Bronchial epithelial cell (primary cell): ENCODE measurements at places on chromosomes 16 and 17.

GRCh38 chr17:9432934-9433421 lies 142.6 kb downstream of the STX8 start:
- no peak for DNase-seq

DNA sequence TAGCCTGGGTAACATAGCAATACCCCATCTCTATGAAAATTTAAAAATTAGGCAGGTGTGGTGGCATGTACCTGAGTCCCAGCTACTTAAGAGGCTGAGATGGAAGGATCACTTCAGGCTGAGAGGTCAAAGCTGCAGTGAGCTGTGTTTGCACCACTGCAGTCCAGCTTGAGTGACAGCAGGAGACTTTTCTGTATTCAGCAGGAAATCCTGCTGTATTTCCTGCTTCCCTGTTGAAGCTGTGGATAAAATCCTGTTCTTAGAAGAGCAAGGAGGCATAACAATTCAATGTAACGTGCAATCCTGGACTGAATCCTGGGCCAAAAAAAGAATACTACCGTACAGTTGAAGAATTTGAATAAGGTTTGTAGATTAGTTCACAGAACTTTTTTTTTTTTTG lies 62.2 kb downstream of the FBXL20 start:
- DNase-seq, result no peak

DNA sequence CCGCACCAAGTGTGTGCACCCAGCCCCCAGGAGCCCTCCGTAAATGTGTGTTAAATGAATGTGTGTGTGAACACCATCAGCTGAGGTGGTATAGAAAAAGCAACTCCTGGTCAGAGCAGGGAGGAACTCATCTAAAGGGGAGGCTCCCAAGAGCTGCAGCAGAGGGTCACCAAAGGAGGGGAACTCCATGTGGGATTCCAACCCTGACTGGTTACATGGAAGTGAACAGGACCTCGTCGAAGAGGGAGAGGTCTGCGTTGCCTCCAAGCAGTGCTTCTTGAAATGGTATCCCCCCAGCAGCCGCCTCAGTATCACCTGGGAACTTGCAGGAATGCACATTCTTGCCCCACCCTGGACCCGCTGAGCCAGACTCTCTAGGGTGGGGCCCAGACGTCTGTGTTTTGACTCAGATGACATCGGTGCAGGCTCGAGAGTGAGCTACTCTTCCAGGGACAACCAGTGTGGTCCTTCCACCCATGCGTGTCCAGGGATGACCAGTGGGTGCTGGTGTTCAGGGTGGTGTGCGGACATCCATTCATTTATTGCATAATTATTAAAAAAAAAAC lies 30.8 kb downstream of the ADCY9 start:
- DNase-seq, result peak; percentile 49

GRCh38 chr17:57632294-57632693 lies 112.8 kb downstream of the CCDC182 start:
- DNase-seq, result no peak

- peak; percentile 50 for DNase-seq
Measured at GRCh38 chr16:11783319-11784037, 13.6 kb downstream of the ZC3H7A start.

DNA sequence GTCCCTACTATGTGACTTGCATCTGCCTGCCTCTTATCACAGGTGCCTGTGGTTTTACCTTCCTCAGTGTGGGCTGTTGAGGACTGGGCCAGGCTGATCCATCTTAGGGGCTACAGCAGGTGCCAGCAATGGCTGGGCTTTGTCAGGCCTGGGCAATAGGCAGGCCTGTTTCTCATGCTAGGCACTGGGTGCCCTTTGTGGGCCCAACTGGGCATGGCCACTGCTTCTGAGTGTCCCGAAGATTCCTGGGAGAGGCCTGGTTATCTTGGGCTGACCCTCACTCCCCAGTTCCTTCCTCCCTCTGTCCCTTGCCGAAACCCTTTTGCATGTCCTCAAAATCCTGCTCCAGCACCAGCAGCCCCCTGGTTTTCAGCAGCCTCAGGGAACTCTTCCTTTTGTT lies 1024.9 kb downstream of the KCNJ18 start:
- no peak for DNase-seq

- DNase-seq, result no peak
Measured at GRCh38 chr17:48575673-48576478, 2.3 kb downstream of the HOXB4 start.

DNA sequence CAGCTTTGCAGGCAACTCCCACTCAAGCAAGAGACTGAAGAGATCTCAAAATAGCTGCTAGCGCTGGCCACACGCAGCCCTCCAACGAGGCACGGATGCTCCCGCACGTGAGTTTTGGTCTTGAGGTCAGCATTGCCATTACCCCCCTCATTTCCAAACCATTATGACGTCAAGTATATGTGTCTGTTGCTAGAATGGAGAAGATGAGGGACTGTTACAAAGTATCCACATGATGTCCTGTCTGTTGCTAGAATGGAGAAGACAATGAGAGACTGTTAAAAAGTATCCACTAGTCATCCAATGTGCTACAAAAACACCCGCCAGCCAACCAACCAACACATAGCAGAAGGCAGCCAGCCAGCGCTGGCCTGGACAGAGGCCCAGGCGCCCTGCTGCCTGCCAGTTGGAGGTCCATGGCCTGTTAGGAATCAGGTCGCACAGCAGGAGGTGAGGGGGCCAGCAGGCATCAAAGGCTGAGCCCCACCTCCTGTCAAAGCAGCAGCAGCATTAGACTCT lies 24.8 kb downstream of the KLHDC4 start:
- no peak for DNase-seq

GRCh38 chr17:64994781-64995538 lies 61.6 kb downstream of the GNA13 start:
- no peak for DNase-seq

DNA sequence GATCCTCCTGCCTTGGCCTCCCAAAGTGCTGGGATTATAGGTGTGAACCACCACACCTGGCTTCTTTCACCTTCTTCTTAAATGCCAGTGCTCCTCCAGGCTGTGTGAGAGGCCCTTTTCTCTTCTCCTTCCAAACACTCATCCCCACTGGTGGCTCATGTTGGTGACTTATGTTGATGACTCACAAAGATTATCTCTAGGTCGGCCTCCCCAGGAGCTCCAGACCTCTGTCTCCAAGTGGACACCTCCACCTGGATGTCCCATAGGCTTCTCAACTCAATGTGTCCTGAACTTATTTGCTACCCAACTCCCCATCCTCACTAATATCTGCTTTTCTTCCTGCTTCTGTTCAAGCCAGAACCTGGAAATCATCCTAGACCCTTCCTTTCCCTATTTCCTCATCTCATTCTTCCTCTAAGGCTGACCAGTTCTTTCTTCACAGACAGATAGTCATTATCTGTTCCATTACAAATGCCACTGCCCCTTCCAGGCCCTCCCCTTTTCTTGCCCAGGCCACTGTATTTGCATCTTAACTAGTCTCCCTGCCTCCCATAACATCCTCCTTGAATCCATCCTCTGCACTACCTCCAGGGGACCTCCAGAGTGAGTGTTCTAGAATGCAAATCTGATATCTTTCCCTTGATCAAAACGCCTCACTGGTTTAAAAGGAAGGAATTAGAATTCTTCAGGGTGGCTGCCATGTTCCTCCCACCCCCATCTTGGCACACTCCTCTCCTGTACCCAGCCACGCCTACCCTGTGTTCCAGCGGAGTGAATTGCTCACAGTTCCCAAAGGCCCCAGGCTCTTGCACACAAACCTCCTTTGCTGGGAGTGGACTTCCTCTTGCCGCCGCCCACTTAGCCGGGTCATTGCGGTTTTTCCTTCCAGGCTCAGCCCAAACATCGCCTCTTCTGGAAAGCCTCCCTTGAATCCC lies 34.8 kb upstream of the FBXO47 start:
- DNase-seq, result peak; percentile 83

GRCh38 chr16:21634216-21634615 lies 18.2 kb downstream of the IGSF6 start:
- DNase-seq, result peak; percentile 19

DNA sequence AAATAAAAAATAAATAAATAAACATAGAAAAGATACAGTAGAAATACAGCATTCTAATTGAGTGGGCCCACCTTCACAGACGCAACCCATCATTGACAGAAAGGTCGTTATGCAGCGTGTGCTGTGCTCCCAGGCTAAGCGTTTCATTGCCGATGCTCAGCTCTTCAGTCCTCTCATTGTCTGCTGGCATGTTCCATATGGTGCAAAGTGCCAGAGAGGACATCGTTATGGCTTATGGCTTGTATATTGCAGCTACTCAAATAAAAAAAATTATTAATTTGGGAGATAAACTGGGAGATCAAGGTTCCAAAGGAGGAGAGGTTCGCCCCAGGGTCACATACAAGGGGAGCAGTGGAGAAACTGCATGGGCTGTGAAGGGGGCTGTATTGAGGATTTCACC lies 11.3 kb upstream of the UBALD2 start:
- DNase-seq, result no peak

DNA sequence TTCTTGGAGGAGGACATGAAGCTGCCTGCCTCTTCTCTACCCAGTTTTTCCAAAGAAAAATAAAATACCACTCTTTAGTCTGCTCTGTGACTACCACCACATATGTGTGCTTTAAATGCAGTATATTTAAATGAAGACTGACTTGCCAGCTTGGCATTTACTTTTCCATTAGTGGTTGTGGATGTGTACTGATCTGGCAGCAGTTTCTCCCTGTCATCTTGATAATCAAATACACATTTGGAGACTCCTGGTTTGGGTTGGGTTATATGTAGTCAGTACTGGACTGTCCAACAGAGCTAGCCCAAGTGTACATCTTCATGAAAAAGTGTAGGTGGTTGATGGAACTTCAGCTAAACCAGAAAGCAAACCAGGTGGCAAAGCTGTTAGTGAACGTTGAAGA lies 19.9 kb downstream of the COX10 start:
- no peak for DNase-seq

- DNase-seq, result peak; percentile 78
Measured at GRCh38 chr16:19203374-19203966, 35.4 kb downstream of the SYT17 start.

DNA sequence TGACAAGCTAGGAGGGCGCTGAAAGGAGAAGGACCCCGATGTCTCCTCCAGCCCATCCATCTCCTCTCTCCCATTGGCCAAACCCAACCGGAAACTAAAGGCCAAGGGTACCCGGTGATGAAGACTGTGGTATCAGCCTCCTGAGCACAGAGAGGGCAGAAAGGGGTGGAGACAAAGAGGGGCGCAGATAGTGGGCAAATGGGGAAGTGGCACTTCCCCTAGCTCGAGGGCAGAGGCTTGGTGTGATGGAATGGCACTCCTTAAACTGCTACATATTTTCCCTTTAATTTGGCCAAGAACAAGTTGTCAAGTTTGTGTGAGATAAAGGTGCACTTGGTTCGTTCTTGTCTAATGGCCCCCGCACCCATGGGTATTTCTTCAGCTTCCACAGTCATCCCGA lies 27.8 kb downstream of the IL4R start:
- DNase-seq, result no peak

DNA sequence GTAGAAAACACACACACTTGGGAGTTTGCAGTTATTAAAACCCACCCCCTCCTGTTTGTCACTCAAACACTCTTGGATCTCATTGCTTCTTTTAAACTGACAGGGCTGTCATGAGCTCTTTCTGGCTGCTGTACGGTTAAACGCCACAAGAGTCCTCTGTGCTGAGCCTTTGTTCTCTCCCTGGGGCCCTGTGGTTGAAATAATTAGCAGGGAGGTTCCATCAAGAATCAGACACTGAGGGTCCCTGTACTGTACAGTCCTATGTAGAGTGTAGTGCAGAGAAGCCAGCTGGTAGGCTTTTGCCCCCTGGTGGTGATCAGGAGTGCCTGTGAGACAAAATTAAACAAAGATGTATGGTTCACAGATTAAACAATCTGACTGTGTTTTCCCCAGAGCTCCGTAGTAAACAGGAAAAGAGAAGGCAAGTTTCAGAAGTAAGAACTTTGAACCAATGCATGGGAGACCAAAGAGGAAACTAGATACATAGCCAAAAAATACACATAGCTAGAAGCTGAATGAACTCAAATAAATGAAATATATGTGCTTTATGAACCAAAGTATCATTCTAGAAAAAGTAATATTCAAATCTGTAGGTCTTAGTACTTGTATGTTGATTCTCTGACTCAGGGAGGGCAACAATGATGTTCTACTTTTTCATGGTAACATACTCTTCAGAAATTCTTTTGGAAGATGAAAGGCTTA lies 1.4 kb upstream of the SSH2 start:
- peak; percentile 71 for DNase-seq

GRCh38 chr17:65472666-65473309 lies 88.7 kb downstream of the AXIN2 start:
- no peak for DNase-seq

DNA sequence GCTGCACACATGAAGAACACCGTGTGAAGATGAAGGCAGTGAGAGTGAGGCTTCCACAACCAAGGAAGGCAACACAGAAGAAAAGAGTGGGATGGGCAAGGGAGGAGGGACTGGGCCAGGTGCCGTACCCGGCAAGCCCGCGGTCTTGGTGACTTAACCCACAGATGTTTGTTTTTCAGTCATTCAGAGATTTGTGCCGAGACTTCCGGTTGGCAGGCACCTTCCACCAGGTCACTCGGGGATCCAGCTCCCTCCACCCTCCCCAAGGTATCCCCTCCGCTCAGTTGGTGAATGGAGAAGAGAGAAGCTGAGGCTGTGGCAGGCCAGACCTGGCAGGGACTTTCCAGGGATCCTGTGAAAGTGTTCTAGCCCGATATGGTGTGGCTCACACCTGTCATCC lies 4.9 kb upstream of the KREMEN2 start:
- no peak for DNase-seq

DNA sequence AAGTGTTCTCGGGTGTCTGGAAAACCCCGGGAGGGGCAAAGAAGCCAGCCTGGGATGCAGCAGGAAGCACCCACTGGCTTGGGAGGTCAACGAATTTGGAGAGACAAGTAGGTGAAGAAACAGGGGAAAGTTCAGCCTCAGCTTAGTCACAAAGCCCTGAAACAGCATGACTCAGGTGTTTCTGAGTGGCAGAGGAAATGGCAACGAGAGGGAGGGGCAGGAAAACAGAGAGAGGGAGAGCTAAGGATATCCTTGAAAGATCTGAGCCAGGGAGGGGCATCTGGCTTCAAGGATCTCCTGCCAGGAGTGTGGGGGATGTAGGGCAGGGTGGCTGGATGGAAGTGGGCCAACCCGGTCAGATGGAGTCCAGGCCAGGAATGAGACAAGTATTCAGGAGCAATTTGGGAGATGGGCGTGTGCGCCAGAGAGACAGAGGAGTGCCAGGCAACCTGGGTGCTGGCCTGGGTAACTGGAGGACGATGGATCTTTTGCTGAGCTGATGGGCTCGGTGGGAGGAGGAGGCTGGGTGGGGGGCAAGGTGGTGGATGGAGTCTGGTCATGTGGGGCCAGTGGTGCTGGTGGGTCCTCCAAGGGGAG lies 27.2 kb downstream of the ABCC3 start:
- DNase-seq, result peak; percentile 96

GRCh38 chr17:2841606-2842005 lies 45.4 kb downstream of the RAP1GAP2 start:
- no peak for DNase-seq

- DNase-seq, result no peak
Measured at GRCh38 chr16:87701078-87701460, 64.7 kb downstream of the KLHDC4 start.
